ENCODE measurements at places on chromosomes 5 and 9.

DNA sequence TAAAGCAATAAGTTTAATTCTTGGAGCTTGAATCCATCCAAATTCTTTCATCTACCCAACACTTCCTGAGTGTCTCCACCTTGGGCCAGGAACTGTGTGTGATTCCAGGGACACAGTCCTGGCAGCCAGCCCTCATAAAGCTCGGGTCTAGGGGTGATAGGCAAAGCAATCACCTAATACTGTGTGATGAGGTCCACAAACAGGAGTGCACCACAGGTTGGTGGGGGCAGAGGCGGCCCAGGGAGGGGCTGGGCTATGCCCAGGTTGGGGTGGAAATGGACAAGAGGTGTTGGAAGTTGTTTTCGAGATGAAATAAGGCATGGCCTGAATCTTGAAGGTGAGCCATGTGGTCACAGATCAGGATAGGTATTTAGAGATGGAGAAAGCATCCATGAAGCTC lies 133.9 kb upstream of the PTCH1 start:
- no peak for DNase-seq

- no peak for DNase-seq
Observed at GRCh38 chr5:57488215-57488955, 5.8 kb upstream of the ACTBL2 start.

- no peak for DNase-seq
Observed at GRCh38 chr5:2861605-2862004, 110.1 kb upstream of the IRX2 start.

GRCh38 chr5:159990506-159990905 lies 18.4 kb upstream of the TTC1 start:
- no peak for DNase-seq

DNA sequence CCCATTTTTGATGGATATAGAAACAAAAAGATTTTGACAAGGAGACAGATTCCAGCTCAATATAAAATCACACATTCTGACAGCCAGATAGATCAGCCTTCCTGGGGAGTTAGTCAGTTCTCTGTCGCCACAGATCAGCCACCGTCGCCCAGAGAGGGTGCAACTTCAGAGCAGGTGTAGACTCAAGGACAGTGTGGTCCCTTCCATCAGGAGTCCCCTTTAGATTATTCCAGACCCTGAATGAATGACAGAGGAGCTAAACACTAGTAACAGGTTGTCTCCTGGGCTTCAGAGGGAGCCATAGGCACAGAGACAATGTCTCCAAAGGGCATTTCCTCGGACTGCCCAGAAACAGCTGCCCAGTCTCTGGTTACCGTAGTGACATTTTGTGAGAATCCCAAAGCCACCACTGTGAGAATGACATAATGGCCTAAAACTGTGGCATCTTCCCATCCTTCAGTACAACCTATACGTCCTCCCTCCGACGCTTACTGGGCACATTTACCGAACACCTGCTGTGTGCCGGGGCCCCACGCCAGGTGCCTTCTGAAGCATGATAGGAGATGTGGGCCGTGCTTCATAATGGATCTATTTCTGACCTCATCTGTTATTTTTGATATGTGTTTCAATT lies 47.4 kb upstream of the SLC2A8 start:
- no peak for DNase-seq

DNA sequence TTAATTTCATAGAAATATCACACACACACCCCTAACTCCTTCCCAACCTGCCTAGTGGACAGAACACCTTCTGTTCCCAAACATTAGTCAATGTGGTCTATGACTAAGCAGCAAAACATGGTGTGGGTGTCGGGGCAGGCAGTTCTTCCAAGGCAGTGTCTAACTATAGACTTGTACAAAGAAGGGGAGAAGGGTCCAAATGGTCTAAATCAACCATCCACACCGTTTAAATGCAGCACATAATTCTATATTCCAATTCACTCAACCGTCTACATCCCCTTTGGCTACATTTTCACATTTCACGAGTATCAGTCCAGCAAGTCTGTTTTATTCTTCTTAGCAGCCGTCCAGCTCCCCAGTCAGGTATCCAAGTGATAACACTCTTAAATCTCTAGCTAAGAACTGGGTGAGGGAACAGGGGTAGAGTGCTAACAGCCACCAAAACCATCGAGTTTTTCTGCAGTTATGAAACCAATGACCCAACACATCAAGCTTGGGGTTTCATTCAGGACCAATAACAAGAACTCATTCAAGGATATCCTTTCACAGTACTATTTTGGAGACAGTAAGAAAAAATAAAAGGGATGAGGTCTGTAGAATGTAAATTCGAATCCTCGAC lies 3.3 kb downstream of the ZNF608 start:
- DNase-seq: no peak

DNA sequence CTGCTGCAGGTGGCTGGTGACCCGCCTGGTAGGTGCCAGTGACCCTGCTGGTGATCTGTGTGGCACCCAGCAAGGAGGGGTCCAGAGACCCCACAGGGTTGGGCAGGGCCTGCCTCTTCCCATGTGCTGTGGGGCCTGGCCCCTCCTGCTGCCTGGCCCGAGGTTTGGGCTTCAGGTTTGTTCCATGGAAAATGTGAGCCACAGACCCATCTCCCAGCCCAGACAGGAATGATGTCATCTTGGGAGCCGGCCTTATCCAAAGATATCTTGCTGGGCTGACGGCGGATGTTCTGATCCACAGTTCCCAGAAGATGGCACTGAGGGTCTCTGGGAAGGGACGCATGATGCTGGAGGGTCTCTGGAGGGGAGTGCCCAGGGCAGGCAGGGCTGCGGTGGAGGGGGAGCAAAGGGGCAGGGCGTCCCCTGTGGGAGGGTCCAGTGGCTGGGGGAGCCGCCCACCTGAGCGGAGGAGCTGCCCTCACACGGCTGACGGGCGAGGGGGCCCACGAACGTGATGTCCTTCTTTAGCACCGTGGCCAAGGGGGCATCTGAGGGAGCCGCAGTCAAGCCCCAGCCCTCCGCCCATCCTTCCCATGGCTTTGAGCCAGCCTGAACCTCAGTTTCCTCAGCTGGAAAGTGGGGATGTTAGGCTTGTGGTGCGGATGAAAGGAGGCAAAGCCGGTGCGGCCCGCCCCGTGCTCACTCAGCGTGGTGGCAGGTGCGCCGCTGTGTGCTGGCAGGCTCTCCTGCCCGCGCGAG lies 68.1 kb downstream of the COL5A1 start:
- no peak for DNase-seq

GRCh38 chr9:129936222-129936621 lies 101.0 kb downstream of the USP20 start:
- DNase-seq: no peak

GRCh38 chr5:109693535-109694400 lies 4.0 kb downstream of the MAN2A1 start:
- no peak for DNase-seq

DNA sequence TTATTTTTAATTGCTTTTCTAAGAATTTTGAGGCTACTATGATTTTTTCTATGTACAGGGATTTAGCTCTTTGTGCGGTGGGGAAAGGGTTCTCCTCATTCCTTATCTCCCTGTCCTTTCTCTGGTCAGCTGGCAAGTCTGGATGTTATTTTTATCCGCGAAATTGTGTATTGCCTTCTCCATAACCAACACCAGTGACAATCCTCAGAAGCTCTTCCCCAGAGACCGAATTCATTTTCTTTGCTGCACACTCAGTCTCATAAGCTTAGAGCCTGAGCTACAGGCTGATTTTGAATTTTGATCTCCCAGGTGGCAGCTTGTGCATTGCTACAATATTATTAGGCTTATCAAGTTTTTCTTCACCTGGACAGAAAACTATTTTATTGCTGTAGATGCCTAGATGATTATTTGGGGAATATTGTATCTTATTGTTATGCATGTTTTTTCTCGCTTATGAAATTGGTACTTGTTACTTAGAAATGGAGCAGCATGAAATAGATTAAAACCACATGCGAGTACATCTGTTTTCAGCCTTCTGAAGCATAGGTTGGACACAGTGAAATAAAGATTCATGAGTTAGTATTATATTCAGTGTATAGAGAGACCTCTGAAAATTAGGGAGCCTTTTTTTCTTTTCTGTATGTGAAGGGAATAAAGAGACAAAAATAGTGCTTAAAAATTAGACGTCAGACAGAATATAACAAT lies 27.3 kb downstream of the CPEB4 start:
- DNase-seq: no peak

DNA sequence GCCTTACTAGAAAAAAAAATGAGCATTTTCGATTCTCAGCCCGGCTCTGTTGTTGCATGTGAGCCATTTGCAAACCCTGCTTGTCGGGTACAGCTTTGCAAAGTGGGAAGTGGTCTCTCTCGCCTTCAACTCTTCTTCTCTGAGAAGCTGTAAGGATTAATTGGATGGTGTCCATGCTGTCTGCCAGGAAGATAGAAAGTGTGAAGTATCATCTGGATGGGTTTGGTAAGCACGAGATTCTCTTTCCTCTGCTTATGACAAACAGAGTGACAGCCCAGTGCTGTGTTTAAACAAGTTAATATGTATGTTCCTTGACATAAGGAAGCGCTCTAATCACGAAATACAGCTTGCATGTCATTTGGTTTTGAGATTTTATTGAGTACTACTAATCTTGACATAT lies 109.1 kb upstream of the SPATA31D4 start:
- DNase-seq: no peak

- no peak for DNase-seq
Observed at GRCh38 chr5:134103397-134103796, 11.1 kb upstream of the TCF7 start.
